ENCODE measurements at places on chromosomes 1 and 21.
A peak's percentile ranks its signal among the peaks of the same experiment; 100 is the strongest.

- no peak for DNase-seq
Observed at GRCh38 chr21:44767834-44768831, 33.5 kb downstream of the UBE2G2 start.

DNA sequence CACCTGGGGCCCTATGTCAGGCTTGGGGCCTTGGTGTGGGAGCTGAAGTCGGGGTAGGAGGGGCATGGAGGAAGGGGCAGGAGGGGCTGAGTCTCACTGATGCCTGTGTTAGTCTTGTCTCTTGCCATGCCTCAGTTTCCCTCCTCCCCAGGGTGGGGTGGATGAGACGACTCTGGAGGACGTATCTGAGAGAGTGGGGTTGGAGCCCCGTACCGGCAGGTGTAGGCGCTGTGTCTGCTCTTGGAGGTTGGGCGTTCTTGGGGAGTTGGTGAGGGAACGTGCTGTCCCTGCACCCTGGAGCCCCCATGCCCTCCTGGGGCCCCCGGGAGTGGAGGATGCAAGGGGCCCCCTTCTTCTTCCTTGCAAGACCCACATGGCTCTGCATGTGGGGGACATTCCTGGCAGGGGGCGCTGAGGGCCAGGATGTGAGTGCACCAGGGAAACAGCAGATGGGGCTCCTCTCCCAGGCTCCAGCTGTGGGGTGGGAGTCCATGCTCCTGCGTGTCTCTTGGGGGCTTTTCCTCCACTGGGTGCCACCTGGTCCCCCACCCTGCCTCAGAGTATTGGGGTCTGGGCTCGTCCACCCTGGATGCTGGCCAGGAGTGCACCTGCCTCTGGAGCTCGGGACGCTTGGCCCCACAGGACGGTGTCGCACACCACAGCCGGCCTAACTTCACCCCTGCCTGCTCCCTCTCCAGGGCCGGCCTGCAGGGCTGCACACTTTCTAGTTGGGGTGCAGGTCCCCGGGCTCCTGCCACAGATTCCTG is 1.4 kb upstream of the TNFRSF14 start:
- no peak for DNase-seq

DNA sequence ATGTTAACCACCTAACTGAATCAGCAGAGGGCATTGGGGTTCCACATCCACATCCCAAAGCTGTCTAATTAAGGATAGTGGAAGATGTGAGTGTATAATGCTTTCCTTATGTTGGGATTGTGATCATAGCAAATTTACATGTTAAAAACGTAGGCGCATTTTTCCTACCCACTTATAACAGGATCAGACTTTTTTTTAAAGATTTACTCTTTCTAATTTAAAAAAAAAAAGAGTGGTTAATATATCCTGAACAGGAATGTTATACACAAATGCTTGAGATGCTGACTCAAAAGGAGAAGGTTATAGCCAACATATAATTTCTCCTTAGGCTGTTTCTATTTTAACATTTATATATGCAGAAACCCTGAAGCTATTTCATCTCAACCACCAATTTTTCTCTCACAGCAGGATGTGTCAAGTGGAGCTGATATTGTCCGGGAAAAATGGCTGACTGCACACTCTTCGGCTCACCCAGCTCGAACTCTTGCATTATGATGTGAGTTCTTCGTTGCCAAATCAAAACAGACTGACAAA is 40.3 kb downstream of the RGS5 start:
- DNase-seq, result peak; percentile 42

DNA sequence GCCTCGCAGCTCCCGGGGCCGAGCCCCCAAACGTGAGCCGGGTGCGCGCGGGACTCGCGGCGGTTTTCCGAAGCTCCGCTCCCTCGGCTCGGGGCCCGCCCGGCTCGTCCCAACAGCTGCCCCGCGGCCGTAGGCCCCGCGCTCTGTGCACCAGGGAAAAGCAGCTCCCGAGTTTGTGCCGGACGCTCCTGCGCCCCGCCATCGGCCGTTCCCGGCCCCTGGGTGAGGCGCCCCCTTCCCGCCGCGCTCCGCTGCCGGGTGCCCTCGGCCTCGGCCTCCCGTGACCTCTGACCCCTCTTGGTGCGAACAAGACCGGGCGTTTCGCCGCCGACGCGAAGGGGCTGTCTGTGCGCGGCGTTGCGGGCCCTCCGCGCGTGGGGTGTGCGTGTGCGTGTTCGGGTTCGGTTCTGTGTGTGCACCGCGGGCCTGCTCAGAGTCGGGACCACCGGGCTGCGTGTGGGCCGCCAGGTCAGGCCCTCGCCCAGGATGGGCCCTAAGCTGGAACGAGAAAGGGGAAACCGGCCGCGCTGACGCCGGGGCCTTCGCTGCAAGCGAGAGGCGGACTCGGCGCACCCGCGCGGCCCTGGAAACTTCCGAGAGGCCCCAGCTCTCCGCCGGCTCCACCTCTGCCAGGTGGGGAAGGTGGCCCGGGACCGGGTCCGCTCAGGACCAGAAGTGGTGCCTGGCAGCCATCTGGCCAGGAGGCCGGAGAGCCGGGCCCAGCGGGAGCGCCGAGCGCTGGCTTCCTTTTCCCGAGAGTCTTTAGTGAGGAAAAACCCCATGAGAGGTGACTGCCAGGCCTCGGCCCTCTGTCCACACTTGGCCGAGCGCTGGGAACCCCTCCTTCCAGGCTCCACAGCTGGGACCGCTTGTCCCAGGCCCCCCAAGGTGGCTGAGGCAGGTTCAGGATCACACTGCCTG is 1.9 kb downstream of the PRDM16 start:
- no peak for DNase-seq

DNA sequence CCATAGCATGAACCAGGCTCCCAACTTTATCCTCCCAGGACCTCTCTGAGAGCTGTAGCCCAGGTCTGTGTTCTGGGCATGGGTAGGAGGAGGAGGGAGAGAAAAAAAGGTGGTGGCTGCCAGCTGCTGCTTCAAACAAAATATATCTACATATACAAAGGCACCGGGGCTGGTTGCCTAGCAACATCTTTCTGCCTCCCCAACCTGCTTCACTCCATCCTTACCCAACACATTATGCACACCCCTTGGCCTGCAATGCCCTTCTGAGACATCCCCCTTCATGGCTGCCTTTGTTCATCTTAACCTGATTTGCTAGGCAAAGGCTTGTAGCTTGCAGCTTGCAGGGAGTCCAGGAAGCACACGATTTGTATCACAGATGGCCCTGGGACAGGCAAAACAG is 27.2 kb upstream of the ATP1A1 start:
- DNase-seq, result no peak

- DNase-seq, result peak; percentile 56
Observed at GRCh38 chr1:226723657-226724532, 15.2 kb downstream of the ITPKB start.

GRCh38 chr21:44299458-44300261 is at the start of gene PFKL:
PFKL (plus strand) TSS chr21:44300053; CDS start chr21:44300106, 53 bp downstream.
- DNase-seq, result peak; percentile 80

GRCh38 chr1:179002552-179003345 is 22.9 kb upstream of the FAM20B start:
- peak; percentile 70 for DNase-seq

DNA sequence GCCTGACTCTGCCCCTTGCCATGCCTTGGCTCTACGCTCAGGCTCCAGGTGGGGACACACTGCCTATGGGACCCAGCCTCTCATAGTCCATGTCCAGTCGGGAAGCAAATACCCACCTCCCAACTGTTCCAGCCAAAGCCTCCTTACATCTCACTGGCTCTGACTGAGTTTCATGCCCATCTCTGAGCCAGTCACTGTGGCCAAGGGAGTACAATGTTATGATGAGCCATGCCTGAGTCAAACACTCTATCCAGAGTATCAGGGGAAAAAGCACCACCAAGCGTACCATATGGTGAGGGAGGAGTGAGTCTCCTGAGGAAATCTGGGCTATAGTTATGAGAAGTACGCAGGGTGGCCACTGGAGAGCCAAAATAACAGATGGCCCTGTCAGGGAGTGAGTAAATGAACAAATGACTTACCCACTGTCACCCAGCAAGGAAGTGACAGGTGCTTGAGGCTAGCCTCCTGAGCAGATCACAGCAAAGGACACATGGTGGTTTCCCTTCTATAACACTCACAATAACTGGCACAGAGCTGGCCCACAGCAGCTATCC is 236.6 kb upstream of the GJB5 start:
- DNase-seq, result no peak

DNA sequence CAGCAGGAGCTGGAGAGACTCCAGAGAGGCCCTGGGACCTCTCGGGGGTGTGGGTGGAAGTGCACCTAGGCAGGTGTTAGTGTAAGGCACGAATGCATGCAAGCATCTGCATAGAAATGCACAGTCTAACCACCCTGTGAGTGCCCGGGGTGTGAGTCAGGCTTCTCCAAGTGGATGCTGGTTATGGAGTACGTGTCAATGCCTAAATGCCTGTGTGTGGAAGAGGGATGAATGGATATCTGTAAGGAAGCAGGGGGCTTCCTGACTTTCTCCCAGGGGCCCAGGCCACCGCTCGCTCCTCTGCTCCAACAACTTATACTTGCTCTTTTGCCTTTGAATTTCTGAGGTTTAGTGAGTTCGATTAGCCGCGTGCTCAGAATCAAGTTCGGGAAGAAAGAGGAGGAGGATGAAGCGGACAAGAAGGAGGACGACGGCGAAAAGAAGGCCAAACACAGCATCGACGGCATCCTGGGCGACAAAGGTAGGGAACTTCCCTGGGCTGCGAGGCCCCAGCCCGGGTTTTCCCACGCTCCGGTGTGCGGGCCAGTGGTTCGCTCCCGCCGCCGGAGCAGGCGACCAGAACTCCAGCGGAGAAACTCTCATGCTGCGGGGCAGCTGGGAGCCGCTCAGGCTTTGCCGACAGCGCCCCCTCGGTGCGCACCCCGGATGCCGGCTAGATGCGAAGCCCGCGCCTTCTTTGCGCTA is 5.4 kb downstream of the PAX7 start:
- no peak for DNase-seq

GRCh38 chr1:64006276-64007051 is 197.0 kb upstream of the UBE2U start:
- DNase-seq, result peak; percentile 72

- peak; percentile 27 for DNase-seq
Observed at GRCh38 chr21:39094847-39095579, 88.2 kb downstream of the PSMG1 start.

- DNase-seq, result no peak
Observed at GRCh38 chr1:37605061-37605650, 9.4 kb upstream of the GNL2 start.

- DNase-seq, result no peak
Observed at GRCh38 chr1:30363031-30363430, 360.4 kb downstream of the MATN1 start.

DNA sequence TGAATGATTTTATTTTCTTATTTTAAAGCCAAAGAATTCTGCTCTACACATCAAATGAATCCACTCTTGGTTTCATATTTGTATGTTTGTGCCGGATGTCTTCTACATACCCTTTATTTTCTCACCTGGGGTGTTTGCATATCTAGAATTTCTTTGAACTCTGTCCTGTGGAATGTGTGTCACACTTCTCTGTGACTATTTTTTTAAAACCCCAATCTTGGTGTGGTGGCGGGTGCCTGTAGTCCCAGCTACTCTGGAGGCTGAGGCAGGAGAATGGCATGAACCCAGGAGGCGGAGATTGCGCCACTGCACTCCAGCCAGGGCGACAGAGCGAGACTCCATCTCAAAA is 35.4 kb downstream of the CENPF start:
- no peak for DNase-seq

DNA sequence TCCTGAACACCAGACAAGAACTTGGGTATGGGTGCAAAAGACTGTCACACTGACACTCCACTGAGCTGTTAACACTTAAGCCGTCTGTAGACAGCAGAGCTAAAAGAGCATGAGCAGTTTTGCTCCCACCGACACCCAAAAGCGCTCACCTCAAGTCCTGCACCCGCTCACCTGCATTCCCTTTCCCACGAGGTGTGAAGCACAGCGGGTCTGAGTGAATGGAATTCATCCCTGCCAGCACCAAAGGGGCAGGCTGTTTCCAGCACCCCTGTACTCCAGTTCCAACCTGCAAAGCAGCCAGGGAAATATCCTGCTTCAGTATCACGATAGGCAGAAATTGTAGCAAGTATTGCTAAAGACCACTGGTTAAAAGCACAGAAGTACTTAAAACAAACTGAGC is 28.8 kb downstream of the KRTAP21-3 start:
- DNase-seq, result no peak

- DNase-seq, result no peak
Observed at GRCh38 chr1:116767782-116768382, 13.7 kb downstream of the CD2 start.

GRCh38 chr1:215181518-215181917 is 99.0 kb downstream of the KCNK2 start:
- no peak for DNase-seq

- peak; percentile 17 for DNase-seq
Observed at GRCh38 chr1:199172171-199173124, 533.6 kb downstream of the PTPRC start.

GRCh38 chr1:32989160-32990050 is 24.8 kb upstream of the RNF19B start:
- DNase-seq, result peak; percentile 95

GRCh38 chr1:14182856-14183255 is 415.6 kb upstream of the KAZN start:
- DNase-seq, result no peak

- DNase-seq, result no peak
Observed at GRCh38 chr1:46544561-46545240, 6.7 kb downstream of the KNCN start.

DNA sequence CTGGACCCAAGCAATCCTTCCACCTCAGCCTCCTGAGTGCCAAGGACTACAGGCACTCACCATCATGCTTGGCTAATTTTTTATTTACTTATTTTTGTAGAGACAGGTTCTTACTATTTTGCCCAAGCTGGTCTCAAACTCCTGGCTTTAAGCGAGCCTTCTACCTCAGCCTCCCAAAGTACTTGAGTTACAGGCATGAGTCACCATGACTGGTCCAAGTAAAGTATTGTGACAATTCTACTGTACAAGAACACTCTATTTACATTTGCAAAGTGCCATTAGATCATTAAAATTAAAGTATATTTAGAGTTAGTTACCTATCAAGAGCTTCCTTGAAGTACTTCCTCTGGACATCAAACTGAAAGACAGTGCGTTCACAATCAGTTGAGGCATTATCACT is 44.8 kb downstream of the NRDC start:
- peak; percentile 11 for DNase-seq

DNA sequence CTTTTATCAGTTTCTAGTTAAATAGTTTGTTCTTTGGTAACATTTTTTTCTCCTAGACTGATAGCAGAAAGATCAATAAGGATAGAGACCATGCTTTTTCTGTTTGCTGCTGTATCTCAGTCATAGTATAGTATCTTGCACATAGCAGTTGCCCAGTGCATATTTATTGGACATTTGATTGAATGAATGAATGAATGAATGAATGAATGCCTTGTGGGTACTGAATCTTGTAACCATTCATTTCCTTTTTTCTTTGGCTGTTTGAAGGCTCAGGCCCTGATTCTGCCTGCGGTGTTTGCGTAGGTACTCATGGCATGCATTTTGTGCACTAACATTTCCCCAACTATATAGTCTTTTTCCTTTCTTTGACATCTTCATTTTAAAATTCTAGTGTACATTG is 83.9 kb downstream of the ST3GAL3 start:
- DNase-seq, result no peak

Measured in EL (cell line).